Foreskin keratinocyte (primary cell): ENCODE measurements at places on chromosomes 16 and 17.

- DNase-seq = no peak
These were observed 54.6 kb downstream of the ABR start for GRCh38 chr17:1124896-1125787.

GRCh38 chr16:77584205-77584859 lies 138.0 kb upstream of the NUDT7 start:
- DNase-seq = peak; percentile 7

DNA sequence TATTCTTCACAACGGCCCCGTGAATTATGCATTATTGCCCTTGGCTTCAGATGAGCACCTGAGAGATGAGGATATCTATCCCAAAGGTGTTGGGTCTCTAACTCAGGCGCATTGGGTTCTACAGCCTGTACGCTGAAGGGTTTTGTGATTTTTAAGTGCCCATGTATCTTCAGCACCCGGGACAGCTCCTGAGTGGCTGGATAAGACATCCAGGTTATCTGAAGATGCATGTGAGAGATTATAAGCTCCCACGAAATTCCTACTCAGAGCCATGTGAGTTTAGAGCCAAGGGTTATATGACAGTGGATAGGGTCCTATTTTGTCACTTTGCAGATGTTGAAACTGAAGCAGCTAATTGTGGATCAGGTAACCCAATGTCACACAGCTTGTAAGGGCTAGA lies 612.3 kb upstream of the EEF2KMT start:
- no peak for DNase-seq

DNA sequence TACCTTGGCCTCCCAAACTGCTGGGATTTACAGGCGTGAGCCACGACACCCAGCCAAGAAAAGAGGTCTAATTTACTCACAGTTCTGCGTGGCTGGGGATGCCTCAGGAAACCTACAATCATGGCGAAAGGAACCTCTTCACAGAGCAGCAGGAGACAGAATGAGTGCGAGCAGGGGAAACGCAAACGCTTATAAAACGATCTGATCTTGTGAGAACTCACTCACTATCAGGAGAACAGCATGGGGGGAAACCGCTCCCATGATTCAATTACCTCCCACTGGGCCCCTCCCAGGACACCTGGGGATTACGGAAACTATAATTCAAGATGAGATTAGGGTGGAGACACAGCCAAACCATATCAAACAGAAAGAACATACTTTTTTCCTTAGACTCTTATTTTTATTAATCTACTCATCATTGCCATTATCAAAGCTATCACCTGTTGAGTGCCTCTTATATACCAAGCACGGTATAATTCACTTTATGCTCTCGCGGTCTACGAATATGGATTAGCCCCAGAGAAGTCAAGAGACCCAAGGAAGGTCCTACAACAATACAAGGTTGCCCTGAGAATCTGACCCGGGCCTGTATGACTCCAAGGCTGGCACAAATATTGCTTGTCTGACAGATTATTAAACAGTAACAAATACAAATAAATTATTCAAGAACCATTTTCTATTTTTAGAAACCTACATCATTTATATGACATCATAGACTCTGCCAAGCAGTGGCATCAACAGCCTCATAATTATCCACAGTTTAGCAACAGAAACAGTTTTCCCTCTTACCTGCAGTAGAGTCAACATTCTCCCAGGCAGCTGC lies 2.4 kb downstream of the POLR3K start:
- no peak for DNase-seq

GRCh38 chr17:82081966-82082365 lies 16.1 kb downstream of the FASN start:
- no peak for DNase-seq

DNA sequence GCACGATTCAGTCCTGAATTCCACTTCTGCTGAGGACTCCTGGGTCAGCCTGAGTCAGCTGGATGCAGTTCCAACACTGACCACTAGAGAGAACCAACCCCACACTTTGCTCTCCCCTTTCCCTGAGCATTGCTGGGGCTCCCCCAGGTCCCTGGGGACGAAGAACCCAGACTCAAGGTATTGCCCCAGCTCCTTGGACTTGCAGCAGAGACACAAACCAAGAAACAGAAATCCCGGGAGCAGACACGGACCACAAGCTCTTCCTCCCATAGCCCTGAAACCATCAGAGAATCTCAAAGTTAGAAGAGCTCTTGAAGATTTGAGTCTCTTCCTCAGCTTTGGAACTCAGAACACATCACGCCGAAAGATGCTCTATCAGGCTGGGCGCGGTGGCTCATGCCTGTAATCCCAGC lies 678 bp upstream of the GH1 start:
- DNase-seq = no peak

GRCh38 chr16:11161974-11162373 lies 94.0 kb downstream of the SOCS1 start:
- DNase-seq = no peak

DNA sequence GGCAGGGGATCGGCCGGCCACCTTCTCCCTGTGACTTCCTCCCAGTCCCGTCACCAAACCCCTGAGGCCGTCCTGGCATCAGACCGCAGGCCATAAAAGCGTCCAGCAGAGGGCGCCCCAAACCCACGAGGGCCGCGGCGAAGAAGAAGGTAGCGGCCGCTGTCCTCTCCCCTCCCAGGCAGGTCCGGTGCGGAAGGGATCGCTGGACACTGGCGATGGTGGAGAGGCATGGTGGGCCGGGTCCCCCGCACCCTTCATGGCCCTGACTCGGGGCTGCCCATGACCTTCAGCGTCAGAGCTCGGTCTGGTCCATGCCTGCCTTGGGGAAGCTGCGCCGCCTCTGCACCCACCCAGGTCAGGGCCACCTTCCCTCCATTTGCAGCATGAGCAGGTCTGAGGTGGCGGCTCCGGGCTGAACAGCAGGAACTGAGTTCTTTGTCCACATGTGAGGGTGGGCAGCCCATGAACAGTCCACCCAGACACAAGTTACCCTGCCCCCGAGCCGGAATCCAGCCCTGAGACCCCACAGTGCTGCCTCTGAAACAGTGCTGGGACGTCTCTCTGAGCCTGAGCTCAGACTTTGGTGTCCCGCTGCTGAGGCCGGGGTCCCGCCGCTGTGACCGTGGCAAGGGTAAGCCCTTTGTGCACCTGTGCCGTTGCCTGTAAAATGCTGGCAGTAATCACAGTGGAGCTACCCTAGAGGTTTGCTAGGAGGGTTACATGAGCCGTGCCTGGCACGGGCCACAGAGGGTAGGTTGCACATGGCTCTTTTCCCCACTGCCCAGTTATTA lies 40.8 kb upstream of the CMIP start:
- DNase-seq = peak; percentile 22

DNA sequence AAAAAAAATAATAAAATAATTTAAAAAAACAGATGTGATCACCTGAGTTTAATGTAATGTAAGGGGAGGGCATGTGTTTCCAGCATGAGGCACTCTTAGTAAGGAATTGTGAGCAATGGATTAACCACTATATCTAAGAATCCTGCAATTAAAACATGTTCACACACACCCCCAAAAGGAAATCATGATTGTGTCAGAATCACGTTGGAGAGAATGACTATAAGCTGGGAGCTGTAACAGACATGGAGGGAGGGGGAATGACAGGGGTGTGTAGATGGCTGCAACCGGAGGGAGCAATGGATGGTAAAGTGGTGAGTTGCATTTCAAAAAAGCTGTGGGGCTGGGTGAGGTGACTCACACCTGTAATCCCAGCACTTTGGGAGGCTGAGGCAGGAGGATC lies 13.6 kb upstream of the CCL22 start:
- DNase-seq = peak; percentile 76

DNA sequence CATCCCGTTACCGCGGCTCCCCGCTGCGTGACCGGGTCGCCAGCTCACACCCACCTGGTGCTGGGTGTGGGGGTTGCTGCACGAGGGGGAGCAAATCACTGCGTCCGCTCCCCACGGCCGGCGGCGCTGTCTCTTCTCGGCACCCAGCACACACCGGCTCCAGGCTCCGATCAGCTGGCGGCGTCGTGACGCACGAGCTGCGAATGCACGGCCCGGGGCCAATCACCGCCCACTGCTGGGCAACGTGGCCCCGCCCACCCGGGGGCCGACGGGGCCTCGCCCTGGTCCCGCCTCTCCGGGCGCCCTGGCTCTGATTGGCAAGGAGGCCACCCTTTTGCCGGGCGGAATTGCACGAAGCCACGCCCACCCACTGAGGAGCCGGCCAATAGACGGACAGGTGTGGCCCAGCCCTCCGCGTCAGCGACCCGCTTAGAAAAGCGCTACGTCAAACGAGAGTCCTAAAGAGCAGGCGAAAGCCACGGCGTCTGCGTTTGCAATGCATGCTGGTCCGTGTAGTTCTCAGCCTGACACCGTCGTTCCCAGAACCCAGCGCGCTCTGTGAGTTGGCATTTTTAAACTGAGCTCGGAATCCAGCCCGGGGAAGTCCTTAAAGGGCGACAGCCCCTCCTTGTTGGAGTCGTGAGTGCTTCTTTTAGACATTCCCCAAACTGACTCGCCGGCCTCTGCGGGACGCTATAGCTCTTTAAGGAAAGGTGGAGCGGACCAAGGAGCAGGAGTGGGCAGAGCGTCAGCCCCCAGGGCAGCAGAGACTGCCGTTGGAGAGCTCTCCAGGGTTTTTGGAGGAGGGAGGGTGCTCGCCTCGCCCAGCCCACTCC lies 6.1 kb upstream of the TLCD2 start:
- DNase-seq = peak; percentile 99

DNA sequence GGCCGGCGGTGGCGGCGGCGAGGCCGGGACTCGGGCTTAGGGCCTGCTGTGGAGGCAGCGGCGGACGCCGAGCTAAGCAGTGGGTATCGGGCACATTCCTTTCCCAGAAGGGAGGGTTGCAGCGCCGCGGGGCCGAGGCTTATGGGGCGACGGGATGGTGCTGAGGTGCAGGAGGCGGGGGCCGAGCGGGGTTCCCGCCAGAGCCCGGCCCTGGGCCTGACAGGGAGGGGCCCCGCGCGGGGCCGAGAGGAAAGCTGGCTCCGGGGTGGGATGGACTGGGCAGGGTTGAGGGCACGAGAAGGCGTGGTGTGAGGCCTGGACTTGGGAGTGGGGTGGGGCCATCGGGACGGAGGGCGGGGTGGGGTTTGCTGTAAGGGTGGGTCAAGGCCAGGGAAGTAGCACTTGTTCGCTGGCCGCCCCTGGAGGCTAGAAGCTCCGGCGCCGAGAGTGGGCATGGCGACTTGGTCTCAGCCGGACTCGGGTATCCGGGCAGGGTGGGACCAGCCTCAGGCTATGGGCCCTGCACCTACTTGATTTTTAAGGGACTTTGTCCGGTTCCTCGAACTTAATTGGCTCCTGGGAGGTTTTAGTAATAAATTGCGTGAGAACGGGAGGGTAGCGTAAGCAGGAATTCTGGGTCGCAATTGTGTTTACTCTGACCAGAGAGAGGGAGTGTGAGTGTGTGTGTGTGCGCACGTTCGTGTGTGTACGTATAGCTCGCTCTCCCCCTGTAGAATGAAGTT lies 396 bp downstream of the NFE2L1 start:
- peak; percentile 63 for DNase-seq

- DNase-seq = no peak
These were observed 14.2 kb upstream of the SYT17 start for GRCh38 chr16:19153876-19154275.

DNA sequence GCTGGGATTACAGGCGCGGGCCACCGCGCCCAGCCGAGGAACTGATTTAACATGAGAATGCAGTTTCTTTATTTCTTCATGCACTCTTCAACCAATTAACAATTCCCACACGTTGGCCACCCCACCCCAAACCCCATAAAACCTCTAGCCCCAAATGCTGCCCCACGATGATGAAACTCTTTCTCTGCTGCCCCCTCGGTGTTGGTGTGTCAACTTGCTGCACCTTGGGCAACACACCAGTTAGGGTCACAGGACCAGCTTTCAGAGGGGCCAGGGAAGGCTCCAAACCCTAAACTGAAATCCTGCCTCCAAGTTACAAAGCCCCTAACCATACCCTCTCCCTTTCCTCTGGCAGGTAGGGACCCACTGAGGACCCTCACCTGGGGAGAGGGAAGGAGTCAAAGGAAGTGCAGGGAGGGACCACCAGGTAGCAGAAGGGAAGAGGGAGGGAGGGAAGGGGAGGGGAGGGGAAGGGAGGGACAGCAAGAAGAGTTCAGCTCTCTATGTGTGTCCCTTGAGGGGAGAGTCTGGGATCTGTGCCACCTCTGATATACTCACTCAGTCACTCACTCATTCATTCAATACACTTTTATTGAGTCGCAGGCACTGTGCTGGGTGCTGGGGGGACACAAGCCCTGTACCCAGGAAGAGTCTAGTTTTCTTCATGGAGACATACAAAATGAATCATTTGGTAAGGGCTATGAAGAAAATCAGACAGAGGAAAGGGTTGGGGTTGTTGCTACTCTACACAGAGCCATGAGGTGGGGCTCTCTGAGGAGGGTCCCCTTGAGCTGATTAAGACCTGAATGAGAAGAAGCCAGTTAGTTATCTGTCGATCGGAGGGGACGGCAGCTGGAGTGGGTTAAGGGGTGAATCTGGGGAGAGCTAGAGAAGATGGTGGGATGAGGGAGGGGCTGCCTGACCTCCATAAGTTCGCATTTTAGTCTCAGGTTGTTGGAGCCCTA lies 3.9 kb downstream of the PLXDC1 start:
- DNase-seq = no peak
